ENCODE measurements at places on chromosomes 11 and 22.

GRCh38 chr11:26621132-26621531, 49.1 kb upstream of the MUC15 start:
- DNase-seq, result peak; percentile 69

DNA sequence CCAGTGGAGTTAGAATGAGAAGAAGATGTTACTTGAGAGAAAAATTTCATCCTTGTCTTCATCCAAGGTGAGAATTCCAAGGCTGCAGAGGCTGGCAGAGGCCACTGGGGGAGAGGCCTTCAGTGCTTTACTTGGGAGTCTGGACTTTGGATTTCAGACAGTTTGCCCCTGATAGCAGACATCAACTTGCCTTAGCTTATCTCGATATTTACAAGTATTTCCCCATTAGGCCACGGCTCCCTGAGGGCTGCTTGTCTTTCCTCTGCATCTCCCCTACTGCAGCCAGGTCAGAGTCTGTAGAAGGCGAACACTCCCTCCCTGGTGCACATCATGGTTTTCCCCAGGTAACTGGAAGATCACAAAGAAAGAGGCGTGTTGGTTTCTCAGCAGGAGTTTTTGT, 29.9 kb upstream of the BSX start:
- no peak for DNase-seq

- DNase-seq, result no peak
Observed at GRCh38 chr11:132052904-132053303, 682.5 kb downstream of the NTM start.

DNA sequence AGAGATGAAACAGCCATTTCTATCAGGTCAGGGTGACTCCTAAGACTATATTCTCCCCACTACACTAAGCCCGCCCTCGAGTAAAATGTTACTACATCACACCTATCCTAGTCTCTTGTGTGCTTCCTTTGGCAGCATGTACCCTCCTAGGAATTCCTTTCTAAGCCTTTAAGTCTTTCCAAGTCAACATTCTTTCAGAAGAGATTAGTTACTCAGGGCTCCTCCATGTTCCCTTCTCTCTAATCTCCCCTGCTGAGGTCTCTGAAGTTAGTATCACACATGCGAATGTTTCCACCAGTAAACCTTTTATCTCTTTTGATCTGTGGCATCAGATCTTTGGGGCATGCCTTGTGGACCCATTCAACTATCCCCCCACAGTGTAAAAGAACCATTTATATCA, 873.7 kb upstream of the FAT3 start:
- no peak for DNase-seq

DNA sequence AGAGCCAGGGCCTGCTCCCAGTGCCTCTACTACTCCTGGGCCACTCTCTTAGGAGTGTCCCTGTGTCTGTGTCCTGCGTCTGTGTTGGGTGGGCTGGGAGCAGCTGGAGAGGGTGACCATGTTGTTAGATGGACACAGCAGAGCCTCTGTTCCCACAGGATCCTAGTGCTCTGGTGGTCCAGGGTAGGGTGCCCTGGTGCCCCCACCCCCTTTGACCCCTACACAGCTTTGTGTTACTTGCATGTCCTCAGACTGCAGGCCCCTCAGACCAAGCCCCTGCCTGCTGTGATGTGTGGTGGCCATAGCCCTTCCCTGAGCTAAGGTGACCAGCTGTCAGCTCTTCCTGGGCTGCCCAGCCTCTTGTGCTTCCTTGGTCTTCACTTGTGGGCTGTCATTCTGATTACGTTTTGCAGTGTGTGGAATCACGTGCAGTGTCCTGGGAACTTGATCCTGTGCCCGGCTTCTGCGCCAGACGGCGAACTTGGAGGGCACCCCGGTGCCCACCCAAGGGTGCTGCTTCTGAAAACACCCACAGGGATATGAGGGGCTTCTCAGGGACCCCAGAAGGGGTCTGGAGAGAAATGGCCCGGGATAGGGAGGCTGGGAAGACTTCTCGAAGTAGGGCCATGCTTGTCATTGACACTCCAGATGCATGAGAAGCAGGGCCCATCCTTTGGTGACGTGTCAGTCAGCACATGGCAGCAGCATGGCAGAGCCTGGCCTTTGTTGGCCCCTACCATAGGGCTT, 1.5 kb downstream of the TANGO2 start:
- no peak for DNase-seq

- no peak for DNase-seq
Observed at GRCh38 chr11:68214173-68215086, 1.3 kb upstream of the KMT5B start.

DNA sequence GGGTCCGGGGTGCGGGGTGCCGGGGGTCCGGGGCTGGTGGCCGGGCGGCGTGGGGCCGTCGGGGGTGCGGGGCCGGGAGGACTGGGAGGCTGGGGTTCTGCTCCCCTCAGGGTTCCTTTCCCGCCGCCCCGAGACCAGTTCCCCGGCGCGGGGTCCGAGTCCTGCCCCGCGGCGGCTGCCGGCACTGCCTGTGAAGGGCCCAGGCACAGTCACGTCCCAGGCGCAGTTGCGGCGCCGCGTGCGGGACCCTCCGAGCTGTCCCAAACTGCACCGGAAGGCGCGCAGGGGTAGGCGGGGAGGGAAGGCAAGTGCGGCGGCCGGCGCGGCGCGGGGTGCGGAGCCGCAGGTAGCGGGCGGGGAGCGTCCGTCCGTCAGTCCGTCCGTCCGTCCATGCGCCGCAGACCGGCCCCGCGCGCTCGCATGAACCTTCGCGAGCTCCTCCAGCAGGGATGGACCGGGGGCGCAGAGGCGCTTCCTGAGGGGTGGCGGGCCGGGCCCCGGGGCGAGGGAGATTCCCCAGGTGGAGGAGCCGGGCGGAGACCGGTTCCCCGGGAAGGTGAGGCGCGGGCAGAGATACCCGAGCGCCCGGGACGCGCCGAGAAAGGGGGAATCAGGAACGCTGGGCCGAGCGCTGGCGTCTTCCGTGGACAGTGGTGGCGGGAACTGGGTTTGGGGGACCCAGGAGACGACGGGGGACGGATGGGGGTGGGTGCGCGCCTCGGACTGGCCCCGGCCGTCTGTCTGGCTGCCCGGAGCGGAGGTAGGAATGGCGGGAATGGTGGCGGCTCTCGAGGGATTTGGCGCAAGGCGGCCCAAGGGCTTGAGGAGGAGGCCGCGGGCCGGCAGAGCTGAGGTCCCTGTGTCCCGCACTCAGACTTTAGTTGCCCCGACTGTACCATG, 3.1 kb upstream of the ADORA2A start:
- DNase-seq, result no peak

DNA sequence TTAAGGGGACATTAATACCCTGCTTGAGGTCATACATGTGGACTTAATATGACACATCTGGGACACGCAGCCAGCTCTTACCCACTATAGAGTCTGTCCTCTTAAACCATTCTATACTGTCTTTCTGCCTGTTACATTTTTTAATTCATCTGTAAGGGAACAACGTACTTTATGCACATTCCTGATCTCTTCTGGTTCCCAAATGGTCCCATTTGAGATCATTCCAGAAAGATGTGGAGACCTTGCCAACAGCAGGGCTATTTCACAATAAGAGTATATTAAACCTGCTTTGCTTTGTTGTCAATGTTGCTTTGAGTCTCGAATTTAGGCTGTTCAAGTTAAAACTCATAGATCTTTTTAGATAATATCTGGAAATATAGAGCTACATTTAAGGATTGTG, 332.2 kb upstream of the RAG2 start:
- no peak for DNase-seq

DNA sequence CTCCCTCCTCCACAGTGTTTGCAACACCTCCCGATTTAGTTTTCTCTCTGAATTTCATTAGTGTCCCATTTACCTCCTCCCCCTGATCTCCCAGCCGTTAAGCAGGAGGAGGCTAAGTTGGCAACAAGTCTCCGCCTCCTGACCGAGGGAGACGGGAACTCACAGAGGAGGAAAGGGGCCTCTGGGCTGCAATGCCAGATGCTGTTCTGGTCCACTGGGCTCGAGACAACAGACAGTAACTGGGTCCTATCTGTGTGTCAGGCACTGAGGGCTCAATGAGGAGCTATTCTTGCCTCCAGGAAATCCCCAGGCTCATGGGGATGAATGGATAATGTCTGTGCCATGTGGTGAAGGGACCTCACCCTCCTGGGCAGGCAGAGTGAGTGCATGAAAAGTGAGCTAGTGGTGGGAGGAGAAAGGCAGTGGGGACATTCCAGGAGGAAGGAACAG, 228.1 kb downstream of the TENM4 start:
- no peak for DNase-seq

DNA sequence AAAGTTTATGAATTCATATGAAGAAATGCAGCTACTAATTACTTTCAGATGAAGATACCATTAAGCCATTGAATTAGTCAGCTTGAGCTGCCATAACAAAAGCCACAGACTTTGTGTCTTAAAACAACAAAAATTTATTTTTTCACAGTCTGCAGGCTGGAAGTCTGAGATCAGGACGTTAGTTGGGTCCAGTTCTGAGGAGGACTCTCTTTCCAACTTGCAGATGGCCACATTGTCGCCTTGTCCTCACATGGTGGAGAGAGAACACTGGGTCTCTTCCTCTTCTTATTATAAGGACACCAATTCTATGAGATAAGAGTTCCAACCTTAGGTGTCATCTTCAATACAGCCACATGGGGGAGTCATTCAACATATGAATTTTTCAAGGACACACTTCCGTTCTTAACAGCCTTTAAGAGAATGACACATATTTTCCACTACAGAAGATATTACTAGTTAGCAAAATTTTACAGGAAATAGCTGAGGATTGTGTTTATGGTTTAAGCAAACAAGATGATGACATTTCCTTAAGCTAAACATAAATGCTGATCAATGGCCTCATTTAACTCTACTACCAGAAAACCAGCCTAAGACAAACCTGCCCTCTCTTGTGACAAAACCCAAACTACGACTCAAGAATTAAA, 56.0 kb downstream of the DCUN1D5 start:
- DNase-seq, result peak; percentile 76
